NCI-H1048 (cell line): ENCODE measurements at places on chromosomes 11 and 22.

GRCh38 chr11:557328-558132, 3.0 kb downstream of the LMNTD2 start:
- no peak for DNase-seq

GRCh38 chr22:43263645-43264514, 76.9 kb upstream of the TTLL12 start:
- no peak for DNase-seq

DNA sequence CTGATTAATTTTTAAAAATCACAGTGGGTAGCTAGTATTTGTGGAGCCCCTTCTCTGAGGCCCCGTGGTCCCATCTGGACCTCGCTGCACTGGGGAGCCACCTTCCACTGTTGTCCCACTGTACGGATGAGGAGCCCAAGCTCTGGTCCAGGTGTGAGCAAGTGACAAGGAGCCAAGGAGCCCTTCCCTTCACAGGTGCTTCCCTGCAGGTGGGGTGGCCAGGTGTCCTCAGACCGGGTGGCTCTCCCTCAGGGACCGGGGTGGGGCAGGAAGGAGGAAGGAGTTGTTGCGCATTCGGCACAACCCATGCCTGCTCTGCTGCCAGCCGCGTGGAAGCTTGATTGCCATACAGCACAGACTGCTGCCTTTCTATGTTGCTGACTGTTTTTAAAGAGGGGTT, 10.4 kb upstream of the SEPTIN5 start:
- DNase-seq, result no peak

DNA sequence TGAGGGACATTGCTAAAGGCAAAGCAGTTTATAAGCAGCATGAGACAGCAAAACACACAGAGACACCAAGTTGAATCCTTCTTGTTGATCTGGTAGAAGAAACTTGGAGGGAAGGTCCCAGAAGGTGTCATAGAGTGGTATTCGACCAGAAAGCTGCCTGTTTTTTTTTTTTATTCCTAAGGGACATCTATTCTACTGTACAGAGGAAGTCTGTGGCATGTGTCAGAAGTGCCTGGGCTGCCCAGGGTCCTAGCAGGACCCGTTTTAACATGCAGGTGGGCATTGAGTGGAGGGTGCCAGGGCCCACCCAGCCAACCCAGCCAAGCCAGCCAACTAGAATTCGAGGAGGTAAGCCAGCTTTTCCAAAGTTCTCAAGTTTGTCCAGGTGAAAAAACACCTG, 68.0 kb upstream of the ATXN10 start:
- DNase-seq, result no peak

- no peak for DNase-seq
Observed at GRCh38 chr11:12845163-12845562, 164.0 kb upstream of the RASSF10 start.

GRCh38 chr11:106379265-106379664, 301.8 kb downstream of the AASDHPPT start:
- no peak for DNase-seq

GRCh38 chr11:120034881-120035630, 102.9 kb downstream of the TRIM29 start:
- no peak for DNase-seq

- no peak for DNase-seq
Observed at GRCh38 chr11:47083913-47084312, 92.8 kb downstream of the ARFGAP2 start.

- no peak for DNase-seq
Observed at GRCh38 chr22:39430576-39431150, 26.1 kb upstream of the MGAT3 start.

DNA sequence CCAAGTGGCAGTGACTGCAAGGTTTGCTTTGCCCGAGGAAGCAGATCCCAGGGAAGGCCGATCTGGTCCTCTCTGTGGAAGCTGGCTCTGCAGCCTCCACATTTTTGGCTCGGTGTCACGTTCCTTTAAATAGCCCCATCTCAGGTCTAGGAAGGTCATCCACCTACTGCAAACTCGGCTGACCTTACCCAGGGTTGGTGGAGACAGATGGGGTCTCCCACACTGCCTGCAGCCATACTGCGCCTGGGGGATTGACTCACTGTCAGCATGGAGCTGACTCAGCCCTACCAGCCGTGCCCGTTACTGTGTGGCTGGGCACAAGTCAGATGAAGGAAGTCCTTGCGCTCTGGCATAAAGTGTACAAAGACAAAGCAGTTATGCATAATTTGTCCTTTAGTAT, 16.9 kb downstream of the CDPF1 start:
- no peak for DNase-seq
